Activated CD4-positive, alpha-beta T cell treated with anti-CD3 and anti-CD28 coated beads, Interleukin-2, amount 10 ng/mL, durations not matched to agents 24 days and 14 days (primary cell): ENCODE measurements at places on chromosomes 2 and 18. TPM values are rescaled to one million over a fixed set of nuclear protein-coding genes. Genes with fewer than 3 reads are reported as not detected.

The COLEC11 gene
- total RNA-seq: 0.47 and 0.49 TPM in 2 replicates

The CTAGE1 gene
- total RNA-seq: not detected in 2 replicates

The GALR1 gene
- total RNA-seq: not detected in 2 replicates

The ST8SIA3 gene
- not detected in 2 replicates for total RNA-seq

The SERPINB3 gene
- total RNA-seq: not detected in 2 replicates

The DTNA gene
- total RNA-seq: not detected in 2 replicates

The CROCC2 gene
- not detected in 2 replicates for total RNA-seq

The SIX2 gene
- total RNA-seq: not detected in 2 replicates

The GNLY gene
- total RNA-seq: 54.1 and 58.5 TPM in 2 replicates

The MATN3 gene
- not detected in 2 replicates for total RNA-seq

The PER2 gene
- total RNA-seq: 18.3 and 21.9 TPM in 2 replicates

GRCh38 chr2:122070241-122070731, 314.8 kb downstream of the TSN start:
- DNase-seq: no peak

DNA sequence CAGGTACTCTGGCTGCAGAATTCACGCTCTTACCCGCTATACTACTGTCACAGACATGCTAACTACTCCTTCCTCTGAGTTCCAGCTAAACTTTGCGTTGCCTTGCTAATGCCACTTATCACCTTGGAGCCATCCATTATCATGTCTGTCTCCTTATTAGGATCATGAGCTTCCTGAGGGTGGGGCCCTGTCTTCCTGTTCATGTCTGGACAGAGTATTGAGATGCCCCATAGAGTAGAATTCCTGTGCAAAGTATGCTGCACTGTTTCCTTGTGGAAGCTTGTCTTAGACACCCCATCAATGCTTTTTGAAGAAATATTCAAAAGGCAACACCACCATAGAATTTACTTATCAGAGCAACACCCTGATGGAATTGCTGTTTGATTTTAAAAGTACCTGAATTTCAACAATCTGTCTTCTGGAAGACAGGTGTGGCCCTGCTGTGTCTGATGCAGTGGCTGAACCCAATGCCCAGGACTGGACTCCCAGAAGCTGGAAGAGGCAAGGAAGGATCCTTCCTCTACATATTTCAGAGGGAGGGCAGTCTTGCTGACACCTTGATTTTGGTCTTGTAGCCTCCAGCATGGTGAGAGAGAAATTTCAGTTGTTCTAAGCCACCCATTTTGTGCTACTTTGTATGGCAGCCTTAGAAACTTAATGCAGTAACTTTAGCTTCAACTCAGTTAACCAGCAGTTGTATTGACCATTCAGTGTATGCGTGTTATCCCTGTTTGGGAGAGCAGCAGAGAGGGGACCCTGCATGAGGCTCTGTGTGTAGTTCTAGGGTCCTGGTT, 5.6 kb downstream of the LAMA3 start:
- no peak for DNase-seq

DNA sequence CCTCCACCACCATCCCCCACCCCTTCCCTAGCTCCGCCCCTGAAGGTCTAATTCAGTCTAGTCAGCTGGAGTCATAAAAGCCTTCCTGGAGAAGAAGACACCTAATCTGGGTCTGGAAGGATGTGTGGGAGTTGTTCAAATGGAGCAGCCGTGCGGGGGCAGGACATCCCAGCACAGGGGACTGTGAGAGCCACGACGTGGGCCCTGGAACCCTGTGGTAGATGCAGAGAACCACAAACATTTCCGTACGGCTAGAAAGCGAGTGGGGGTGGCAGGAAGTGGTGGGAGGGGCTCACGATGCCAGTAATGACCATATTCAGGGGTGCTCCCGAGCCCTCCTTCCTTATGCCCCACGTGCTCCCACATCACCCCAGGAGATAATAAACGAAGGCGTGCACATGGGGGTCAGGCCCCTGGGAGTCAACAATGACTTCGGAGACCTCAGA, 20.9 kb upstream of the COL6A3 start:
- peak; percentile 92 for DNase-seq

GRCh38 chr2:160394153-160394552, 99.5 kb downstream of the RBMS1 start:
- no peak for DNase-seq

GRCh38 chr2:179440642-179441251, 176.1 kb upstream of the SESTD1 start:
- DNase-seq: peak; percentile 65

DNA sequence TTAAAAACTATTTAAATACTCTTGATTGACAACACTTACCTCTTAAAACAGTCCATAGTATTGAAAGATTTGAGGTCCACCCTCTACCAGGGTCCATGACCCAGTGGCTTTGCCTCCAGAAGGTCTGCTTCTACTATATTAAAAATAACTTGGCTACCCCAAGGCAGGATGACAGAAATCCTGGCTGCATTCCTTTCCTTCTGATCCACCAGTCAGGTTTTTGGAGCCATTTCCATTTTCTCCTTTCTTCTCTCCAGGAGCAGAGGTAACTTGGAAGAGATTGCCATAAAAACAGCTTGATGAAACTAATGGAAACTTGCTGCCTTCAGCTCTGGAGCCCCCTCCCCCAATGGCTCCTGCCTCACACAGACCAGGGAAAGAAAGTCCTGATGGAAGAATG, 2.6 kb upstream of the FAM171B start:
- DNase-seq: no peak

GRCh38 chr2:171957061-171957460, 34.8 kb downstream of the HAT1 start:
- DNase-seq: no peak

- DNase-seq: no peak
These were observed 141.1 kb downstream of the EIPR1 start for GRCh38 chr2:3236300-3237045.

DNA sequence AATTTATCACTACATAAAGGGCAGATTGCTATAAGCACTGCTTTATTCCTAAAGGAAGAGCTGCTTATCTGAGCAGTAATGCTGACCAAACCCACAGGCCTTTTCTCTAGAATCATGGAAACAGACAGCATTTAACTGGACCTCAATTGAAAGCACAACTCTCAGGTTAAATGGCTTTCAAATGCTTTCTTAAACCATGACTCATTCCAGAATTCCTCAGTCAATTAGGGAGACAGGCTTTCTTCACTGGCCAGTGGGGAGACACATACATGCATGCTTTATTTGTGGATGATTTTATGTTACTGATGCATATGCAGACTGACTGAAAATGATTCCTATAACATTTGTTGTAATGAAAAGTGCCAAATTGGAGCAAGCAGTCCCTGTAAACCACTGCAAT, 114.6 kb downstream of the ACVR1 start:
- no peak for DNase-seq

GRCh38 chr2:64634345-64635267, 19.1 kb downstream of the SERTAD2 start:
- no peak for DNase-seq

DNA sequence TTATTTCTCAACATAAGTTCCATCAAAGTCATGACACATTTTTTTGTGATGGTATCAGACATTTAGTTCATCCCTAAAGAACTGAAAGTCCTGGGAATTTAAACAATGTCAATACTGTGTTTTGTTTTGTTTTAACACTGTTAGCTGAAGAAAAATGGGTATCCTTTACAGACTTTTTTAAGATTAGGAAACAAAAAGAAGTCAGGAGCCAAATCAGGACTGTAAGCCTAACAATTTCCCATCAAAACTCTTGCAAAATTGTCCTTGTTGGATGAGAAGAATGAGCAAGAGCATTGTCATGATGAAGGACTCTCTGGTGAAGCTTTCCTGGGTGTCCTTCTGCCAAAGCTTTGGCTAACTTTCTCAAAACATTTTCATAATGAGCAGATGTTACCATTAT, 69.4 kb downstream of the SRD5A2 start:
- no peak for DNase-seq

DNA sequence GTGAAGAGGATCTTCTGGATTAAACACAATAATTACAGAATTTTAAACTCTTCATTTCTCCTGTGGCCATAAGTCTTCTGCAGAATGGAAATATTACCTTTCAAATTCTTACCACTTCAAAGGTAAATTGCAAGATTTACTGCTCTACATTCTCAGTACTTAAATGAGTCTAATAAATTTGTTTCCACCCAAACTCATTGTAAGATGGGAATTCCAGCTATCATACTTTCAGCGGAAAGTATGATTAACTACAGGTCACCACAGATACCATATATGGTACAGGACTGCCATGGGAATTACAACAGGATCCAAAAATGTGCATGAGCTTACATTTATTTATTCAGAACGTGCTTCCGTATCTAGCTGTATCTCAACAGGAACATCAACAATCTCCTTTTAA, 3.1 kb downstream of the DSC3 start:
- no peak for DNase-seq

DNA sequence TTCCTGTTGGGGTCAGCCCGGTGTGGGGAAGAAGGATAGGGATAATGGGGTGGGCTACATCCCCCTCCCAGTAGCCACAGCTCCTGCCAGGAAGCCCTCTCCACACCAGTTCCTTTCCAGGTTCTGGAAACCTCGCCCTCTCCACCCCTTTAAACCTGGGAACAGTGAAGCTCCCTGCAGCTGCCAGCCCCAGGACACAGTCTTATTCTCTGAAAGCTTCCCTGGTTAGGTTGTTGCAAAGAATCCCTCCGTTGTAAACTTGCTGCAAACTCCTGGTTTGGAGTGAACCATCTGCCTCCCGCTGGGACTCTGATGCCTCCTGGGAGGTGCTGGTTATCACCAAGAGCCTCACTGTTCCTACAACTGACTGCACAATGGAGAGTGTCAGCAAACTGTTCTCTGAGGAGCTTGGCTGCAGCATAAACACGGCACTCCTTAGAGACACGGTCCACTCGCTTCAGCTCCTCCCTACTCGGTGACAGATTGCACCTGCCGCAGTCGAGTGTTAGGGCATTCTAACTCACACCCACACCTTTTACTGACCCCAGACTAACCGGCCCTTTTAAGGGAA, 261.8 kb upstream of the RAB6C start:
- DNase-seq: no peak

GRCh38 chr18:5395860-5396448, 100.4 kb upstream of the ZBTB14 start:
- peak; percentile 58 for DNase-seq

DNA sequence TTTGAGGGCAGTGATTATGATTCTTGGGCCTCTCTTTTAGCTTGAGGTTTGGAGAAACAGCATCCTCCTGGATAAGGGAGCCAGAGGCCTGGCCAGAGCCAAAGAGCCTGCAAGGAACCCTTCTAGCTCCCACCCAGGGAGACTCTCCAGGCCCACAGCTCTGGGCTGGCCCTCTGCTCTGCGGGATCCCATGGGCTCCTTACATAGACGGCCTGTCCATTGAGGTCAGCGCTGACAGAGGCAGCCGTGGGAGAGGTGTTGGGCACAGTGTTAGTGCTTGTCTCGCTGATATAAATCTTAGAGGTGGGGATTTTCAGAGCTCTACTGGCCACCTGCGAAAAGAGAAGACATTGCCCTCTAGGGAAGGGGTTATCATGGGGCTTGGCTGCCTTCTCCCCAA, 67.2 kb downstream of the XDH start:
- no peak for DNase-seq

GRCh38 chr2:195543902-195544894, 112.8 kb upstream of the SLC39A10 start:
- DNase-seq: peak; percentile 75

DNA sequence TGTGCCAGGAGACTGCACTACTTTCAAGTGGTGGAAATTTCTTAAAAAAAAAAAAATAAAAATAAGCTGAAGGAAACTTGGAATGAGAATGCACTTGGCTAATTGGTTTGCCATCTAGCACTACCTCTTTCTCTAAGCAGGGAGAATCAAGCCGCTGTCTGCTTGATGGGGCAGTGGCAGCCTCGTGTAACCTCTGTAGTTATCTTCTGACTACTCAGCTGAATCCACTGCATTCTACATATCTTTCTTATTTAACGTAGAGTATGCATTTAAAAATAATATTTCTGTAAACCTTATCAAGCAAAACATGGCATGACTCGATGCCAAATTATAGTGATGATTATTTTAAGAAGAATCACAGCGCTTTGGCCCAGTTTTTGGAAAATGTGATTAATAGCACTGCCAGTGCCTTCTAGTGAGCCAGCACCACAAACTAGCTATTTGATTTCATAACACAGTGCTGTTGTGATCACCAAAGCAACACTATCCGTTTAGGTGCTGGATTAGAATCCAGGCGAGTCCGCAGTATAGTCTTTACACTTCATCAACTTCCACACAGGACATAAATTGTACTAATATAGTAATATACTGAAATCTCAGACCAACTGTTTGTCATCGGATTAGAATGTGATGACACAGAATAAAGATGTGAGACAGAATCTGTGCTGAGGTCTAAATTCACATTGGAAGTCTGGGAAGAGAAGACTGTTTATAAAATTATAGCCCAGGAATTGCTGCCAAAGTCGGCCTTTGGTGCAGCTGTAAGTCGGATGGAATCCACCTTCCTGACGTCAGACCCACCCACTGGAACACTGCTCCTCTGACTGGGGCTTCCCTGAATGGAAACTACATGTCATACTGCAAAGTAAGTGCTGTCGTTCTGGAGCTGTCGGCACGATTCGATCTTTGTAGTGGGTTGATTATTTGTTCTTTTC, 136.5 kb upstream of the ETAA1 start:
- DNase-seq: no peak

DNA sequence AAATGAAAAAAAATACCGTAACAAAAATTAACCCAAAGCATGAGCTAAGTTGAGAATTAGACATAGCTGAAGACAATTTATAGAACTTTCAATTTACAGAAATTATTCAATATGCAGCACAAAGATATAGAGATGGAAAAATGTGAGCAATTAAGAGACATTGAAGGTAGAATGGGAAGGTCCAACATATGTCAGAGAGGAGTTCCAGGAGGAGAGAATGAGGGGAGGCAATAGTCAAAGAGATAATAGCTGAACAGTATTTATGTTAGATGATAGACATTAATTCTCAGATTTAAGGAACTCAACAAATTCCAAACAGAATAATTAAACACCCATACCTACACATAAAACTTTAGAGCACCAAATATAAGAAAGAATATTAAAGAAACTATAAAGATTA, 103.0 kb upstream of the MSTN start:
- no peak for DNase-seq

- DNase-seq: no peak
These were observed 31.0 kb downstream of the INSIG2 start for GRCh38 chr2:118119158-118119727.

DNA sequence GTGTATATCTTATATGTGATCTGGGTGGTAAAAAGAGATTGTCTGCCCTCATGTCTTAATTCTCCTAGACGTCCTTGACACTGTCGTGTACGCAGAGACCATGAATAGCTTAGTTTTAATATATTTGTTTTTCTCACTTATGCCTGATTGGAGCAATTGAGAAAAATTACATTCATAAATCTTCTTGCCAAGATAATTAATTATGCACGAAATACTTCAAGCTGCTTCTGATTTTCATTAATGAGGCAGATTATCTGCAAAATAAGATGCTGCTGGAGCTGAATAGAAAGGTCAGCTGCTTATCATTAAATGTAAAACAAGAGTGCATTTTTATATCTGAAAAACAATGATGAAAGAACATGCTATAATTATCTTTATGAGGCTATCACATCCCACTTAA, 95.9 kb downstream of the CCDC141 start:
- DNase-seq: no peak

- no peak for DNase-seq
These were observed 1995.2 kb upstream of the PIK3C3 start for GRCh38 chr18:39959839-39960238.
